ENCODE measurements at places on chromosomes 2 and 18. TPM values are rescaled to one million over a fixed set of nuclear protein-coding genes. Genes with fewer than 3 reads are reported as not detected.

The CCL20 gene
- total RNA-seq = not detected

The CAVIN2 gene
- total RNA-seq = 21.0 TPM

The EML4 gene
- 74.6 TPM for total RNA-seq

The FAM124B gene
- total RNA-seq = 0.44 TPM

The SLC9A4 gene
- total RNA-seq = not detected

The CUL3 gene
- total RNA-seq = 45.0 TPM

The AGXT gene
- not detected for total RNA-seq

The CHRNG gene
- total RNA-seq = not detected
